Activated T-helper 1 cell treated with anti-CD3 and anti-CD28 coated beads, Interleukin-2, amount 50 U/mL, for 16 hours (primary cell): ENCODE measurements at places on chromosomes 3 and 15.

DNA sequence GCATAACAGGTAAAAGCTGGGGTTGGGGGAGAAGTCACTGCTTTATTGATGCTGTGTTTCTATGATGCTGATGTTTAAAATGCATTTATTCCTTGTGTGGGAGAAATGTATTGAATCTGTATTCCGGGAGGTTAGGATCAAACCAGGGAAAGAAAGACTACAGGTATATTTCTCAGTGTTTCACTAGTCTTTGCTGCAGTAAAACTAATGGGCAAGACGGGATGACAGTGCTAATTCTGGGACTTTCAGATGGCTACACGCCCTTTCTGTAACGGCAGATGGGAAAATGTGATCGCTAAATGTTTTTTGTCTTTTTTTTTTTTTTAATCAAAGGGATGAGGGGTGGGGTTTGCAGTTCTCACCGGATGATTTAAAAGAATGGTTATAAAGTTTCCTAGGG, 393 bp downstream of the CNTN6 start:
- DNase-seq, result no peak

- no peak for DNase-seq
Observed at GRCh38 chr15:58777107-58777506, 6.0 kb downstream of the MINDY2 start.

- no peak for DNase-seq
Observed at GRCh38 chr15:89362203-89363101, 27.8 kb upstream of the POLG start.

- DNase-seq, result no peak
Observed at GRCh38 chr3:158339638-158340037, 229.7 kb downstream of the RSRC1 start.

DNA sequence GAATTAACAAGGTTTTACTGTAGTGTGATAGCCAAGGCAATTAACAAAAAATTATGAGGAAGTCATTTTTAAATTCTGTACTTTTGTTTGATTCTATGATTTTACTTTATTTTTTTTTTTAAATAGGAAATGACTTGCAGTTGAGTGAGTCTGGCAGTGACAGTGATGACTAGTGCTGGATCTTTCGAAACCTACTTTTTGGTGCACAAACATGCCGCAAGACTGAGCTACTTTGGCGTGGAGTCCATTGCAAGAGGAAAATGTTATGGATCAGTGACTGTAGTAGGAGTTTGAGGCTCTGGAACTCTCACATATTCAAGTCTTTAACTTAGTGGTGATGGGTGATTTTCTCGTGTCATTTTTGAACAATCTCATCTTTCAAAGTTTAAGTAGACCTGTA, 11.6 kb downstream of the EAF1 start:
- DNase-seq, result no peak

DNA sequence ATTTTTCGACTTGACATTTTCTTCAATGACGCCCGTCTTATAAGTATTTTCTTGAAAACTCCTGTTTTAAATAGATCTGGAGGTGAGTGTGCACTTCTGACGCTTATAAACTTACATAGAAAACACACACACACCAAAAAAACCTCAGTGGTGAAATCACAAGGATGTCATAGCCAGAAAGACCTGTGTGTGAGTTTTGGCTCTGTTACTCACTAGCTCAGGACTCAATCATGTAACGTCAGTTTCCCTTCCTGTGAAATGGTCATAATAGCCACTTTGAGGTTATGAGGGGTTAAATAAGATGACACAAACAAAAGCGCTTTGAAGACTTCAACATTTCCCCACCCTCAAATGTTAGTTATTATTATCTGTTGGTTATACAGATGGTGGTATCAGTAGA, 1.8 kb downstream of the IL20RB start:
- no peak for DNase-seq

DNA sequence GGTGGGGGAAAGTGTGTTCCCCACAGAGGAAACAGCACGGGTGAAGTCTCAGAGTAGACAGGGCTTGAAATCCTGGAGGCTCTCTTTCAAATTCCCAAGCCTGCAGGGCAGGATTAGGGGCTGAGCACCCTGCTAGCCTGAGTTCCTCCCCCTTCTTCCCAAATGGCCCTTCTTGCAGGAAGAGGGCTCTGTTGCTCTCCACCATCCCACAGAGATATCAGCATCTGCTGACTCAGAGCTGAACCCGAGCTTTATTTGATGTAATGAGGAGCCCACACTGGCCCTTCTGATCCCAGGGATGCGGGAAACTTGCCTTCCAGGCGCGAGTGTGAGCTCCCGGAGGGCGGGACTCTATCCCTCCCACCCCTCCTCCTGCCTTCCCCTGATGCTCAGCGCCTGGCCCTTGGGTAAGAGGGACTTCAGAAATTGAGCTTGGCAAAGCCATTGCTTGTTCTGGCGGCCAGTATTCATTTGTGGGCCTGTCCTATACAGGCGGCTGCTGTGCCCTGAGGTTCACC, 1.4 kb upstream of the STRA6 start:
- no peak for DNase-seq

GRCh38 chr15:83208367-83208661, 691 bp upstream of the HDGFL3 start:
- DNase-seq, result no peak

GRCh38 chr3:61967937-61968336, 405.4 kb downstream of the FEZF2 start:
- DNase-seq, result no peak

DNA sequence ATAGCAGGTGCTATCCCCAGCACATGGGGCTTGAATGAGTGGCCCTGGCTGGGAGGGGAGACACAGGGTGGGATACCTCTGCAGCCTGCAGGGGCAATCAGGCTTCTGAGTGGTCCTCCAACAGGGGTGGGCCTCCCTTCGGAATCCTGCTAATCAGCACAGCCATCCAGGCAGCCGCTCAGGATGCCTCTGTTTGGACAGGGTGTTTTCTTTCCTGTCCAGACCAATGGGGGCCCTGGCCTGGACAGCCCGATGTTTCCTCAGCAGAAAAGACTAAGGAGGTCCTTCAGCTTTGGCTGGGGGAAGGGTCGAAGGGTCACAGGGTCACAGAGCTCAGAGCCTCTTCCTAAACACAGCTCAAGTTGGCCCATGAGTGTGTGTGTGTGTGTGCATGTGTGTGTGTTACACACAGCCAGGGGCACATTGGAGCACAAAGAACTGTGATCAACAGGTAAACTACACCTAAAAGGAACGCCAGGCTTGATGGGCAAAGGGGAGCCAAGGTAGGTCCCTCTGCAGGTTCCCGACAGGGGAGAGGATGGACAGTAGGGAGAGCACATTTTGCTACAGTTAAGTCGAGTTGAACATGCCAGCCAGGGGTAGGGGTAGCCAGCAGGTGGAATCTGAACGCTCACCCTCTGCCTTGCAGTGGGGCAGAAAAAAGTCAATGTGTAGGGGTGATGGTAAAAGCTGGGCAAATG, 1.1 kb upstream of the HAPLN3 start:
- no peak for DNase-seq
